Activated CD4-positive, alpha-beta T cell treated with anti-CD3 and anti-CD28 coated beads, Interleukin-2, Interleukin-6, amounts not matched to agents 100 ng/mL and 50 ng/mL, durations not matched to agents 16 hours and 8 hours (primary cell): ENCODE measurements at places on chromosomes 16 and 17.

GRCh38 chr17:16511593-16511992 is 19.6 kb upstream of the LRRC75A start:
- DNase-seq: no peak

DNA sequence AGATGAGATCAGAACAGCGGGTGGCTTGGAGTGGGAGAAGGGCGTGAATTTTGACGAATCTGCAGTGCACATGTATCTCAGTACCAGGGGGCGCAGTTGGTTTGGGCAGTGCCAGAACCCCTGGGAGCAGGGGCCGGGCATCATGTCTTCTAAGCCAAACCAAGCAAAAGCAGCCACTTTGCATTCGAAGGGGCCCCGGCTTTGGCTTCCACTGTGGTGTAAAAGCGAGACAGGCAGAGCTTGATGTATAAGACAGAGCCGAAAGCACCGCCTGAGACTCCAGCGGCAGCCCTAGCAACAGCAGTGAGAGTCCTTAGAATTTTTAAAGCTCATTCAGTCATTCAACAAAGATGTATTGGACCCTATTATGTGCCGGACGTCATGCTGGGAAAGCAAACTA is 3.8 kb upstream of the XYLT1 start:
- peak; percentile 30 for DNase-seq

DNA sequence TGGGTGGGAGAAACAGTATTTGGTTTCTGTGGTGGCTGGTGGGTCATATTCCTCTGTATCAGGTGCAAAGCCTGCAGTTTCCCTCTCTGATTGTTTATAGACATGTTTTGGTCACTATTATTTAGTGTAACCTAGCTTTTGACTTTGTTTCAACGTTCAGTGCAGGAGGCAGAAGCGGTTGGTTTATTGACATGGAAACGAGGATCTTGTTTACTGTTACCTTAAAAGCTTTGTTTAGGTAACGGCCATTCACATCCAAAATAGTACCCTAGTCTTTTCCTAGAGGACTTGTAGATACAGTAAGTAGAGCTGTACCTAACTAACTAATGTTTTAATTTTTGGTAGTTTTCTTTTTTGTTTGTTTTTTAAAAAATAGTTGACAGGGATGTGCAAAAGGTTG is 3.5 kb downstream of the MSI2 start:
- no peak for DNase-seq

- DNase-seq: peak; percentile 4
Observed at GRCh38 chr17:16250635-16251034, 33.6 kb downstream of the PIGL start.

DNA sequence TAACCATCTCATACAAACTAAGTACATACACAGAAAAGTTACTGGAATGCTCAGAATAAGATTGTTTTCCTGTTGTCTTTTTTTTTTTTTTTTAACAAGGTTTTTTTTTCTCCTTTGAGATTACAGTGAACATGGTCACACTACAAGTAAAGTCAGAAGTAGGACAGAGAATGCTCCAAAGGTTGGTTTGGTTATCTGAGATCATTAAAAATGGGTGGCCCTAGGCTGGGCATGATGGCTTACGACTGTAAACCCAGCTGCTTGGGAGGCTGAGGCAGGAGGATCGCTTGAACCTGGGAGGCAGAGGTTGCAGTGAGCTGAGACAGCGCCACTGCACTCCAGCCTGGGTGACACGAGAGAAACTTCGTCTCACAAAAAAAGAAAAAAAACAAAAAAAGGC is 6.9 kb upstream of the ST6GALNAC1 start:
- DNase-seq: no peak

GRCh38 chr16:69321080-69321479 is 9.3 kb downstream of the PDF start:
- no peak for DNase-seq

DNA sequence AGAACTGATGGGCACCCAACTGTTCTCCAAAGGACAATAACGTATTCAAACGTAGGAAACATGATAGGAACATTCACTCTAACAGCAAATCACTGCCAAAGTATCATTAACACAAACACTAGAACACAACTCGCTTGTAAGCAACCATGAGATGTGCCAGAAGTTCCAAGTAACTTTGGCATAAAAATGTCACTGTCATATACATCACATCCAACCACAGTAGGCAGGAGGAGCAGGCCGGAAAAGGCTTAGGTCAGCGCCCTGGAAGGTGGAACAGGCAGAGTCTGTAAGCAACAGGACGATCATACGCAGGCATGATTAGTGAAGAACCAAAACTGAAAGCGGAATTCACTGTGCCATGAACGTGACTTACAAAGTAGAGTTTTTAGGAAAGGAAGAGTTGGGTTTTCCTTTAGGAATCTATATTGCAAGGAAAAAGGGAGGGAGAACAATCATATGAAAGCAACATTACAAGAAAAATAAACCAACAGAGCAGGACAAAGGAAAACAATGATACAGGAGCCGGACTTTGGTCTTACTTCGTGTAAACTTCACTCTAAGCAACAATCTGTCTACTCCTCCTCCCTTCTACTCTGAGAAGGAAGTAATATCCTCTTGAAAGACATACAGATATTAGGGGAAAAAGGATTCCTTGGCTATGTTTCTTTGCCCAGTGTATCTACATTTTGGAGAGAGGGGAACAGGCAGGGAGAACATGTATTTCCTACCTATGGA is 52.3 kb downstream of the YWHAE start:
- DNase-seq: no peak

DNA sequence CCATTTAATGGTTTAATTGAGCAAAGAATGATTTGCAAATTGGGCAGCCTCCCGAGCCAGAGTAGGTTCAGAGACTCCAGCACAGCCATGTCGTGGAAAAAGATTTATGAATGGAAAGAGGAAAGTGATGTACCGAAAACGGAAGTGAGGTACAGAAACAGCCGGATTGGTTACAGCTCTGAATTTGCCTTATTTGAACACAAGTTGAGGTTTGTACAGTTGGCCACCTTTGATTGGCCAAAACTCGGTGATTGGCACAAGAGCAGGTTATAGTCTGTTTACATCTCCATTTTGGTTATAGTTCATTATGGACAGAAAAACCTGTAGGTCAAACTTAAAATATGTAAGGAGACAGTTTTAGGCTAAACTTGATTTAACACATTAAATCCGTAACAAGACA is 44.5 kb downstream of the TENT4B start:
- DNase-seq: no peak

- no peak for DNase-seq
Observed at GRCh38 chr17:17361867-17362539, 58.8 kb downstream of the NT5M start.

- no peak for DNase-seq
Observed at GRCh38 chr17:8006836-8007680, 4.6 kb downstream of the GUCY2D start.

- no peak for DNase-seq
Observed at GRCh38 chr17:32907583-32907982, 20.4 kb upstream of the TMEM98 start.

DNA sequence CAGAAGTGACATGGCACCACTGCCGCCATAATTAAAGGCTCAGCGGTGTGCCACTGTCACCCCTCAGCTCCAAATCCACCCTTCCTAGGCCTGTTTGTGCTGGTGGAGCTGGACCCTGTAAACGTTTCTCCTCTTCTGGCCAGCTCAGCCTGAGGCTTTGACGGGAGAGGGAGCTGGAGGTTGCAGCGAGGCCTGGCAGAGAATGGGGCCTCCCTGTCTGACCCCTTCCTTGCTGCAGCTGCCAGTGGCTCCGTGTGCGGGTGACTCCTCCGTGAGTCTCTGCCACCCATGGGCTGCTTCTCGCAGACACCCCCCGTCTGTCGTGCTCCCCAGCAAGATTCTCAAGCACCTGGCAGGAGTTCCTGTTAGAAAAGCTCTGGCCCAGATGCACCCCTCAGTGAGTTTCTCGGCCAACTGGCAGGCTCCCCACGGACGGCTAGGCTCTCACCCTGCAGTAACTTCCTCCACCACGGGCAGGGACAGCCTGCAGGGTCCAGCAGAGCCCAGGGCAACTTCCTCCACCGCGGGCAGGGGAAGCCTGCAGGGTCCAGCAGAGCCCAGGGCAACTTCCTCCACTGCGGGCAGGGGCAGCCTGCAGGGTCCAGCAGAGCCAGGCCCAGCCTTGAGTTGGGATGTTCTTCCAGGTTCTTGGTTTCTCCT is 4.7 kb upstream of the CHMP6 start:
- DNase-seq: no peak

GRCh38 chr17:72588961-72589360 is 468.1 kb downstream of the SOX9 start:
- peak; percentile 24 for DNase-seq

DNA sequence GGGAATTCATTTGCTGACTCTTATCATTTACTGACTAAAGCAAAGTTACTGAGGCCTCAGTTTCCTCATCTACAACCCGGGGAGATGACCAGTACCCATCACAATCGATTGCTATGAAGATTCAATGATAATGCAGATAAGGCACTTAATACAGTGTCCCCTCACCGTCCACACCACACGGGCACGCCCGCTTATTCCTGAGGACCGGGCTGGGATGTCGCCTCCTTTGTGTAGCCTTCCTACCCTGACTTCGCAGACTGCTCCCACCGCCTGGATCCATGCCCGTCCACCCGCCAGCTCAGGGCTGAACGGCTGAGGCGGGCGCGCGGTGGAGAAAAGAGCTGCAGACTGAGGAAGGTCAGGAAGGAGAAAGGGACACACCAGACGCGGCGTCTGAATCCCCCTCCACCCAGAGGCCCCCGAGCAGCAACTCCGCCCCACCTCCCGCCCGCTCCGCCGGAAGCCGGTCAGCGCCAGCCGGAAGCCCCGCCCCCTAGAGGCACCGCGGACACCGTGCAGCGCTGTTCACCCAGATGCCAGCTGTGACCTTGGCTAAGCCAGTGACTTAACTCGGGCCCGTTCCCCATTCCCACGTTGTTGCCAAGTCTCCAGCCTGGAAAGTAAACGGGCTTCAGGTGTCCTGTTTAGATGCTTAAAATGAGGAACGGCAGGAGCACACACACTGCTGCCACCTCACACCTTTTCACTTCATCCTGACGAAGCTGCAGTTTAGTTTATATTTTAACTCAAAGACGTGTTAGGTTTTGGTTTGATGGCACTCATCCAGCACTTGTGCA is at the start of gene KRABD2:
TSS of gene KRABD2 (minus strand) at position 434 of the 797 bp plus-strand sequence.
- peak; percentile 95 for DNase-seq

DNA sequence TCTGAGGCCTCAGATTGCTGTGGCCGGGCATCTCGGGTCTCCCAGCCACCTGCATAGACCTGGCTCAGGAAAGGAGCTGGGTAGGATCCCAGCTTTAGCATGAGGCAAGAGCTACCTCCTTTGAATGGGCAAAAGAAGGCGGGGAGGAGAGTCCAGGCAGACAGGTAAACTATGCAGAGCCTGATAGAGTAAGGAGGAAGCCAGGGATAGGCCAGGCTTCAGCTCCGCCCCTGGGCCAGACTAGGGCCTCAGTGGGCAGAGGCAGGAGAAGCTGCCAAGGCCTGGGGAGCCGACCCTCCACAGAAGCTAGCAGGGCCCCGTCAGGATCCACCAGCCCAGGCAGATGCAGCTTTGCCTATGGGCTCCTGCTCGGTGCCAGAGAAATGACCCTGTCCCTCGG is 22.6 kb upstream of the UBE2G1 start:
- no peak for DNase-seq

DNA sequence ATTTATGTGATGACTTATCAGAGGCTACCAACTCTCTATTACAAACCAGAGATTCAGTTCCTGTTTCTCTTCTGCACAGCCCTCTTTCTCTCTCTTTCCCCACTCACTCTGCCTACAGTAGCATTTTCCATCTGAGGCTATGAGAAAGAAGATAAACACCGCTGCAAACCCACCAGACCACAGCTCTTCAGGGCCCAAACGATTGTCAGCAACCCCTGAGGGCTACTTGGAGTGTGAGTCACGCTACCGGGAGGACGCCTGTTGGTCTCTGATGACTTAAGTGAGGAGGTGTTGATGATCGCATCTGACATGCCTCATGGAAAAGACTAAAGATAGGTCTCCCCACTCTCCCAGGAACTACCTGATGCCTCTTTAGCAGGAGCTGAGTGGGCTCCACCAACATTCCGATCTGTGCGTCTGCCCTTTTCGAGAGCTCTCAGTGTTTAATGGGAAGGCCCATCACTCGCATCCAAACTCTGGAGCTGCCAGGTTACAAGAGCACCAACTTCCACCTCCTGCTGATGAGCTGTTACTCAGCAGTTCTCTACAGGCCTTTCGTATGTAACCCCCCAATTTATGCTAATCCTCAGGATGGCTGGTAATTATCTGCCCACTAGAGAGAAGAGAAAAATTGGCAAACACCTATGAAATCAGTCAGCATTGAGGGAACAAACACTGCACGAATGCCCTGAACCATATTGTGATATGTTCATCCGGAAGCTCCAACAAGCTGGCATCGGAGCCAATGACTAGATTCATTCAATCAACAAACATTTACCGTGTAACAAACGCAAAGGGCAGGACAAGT is 9.2 kb downstream of the GRIN2A start:
- no peak for DNase-seq
